ENCODE measurements at places on chromosomes 2 and 18.

DNA sequence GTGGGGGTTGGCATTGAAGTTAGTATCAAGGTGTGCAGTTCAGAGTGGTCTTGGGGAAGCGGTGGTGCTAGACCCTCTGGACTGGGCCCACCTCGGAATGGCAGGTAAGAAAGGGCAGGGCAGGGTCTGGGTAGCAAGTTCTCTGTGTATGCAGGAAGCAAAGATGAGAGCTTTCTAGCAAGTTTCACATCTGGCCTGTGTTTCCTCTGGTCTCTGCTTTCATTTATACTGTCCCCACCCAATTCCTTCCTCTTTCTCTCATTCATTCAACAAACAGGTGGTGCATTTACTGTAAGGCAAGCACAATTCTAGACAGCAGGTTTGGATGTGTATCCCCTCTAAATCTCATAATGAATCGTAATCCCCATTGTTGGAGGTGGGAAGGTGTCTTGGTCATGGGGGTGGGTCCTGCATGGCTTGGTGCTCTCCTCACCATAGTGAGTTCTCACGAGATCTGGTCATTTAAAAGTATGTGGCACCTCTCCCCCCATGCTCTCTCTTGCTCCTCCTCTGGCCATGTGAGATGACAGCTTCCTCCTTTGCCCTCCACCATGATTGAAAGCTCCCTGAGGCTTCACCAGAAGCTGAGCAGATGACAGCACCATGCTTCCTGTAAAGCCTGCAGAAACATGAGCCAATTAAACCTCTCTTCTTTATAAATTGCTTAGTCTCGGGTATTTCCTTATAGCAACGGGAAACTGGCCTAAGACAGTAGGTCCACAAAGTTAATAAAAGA lies 51.8 kb downstream of the PKDCC start:
- DNase-seq: no peak

- no peak for DNase-seq
These were observed 546.2 kb upstream of the SETBP1 start for GRCh38 chr18:44134447-44134846.

DNA sequence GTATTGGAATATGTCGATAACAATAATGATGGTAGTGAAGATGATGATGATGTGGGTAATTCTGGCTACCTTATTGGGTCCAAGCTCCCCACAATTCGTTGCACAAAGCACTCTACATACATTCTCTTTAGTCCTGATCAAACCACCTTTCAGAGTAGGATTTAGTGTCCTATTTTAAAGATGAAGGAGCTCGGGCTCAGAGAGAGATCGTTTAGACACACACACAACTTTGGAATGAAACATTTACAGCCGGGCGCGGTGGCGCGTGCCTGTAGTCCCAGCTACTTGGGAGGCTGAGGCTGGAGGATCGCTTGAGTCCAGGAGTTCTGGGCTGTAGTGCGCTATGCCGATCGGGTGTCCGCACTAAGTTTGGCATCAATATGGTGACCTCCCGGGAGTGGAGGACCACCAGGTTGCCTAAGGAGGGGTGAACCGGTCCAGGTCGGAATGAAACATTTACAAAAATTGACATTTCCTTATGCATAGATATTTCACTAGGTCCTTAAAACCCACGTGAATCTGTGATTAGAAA lies 50.7 kb downstream of the GREB1 start:
- no peak for DNase-seq

DNA sequence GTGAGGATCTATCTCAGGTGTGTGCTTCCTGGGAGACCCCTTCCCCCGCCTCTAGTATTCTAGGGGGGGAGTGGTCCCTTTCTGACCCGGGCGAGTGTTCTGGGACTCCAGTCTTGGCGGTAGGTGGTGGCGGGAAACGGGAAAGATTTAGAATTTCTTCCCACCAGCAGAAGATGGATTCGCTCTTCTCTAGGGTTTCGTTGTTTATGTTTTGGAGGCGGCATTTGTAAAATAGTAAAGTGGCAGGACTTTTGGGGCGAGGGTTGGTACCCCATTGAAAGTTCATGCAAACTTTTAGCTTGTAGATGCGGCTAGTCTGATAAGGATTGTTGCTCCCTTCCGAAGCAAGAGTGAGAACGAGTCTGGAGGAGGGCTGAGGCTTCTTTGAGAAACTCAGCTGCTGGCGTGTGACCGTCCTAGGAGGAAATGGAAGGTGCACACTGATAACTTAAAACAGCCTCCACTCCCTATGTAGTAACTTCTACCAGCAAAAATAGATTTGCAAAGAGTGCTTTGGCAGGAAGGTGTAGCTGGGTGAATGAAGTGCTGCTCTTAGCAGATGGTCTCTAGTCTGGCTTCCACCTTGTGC lies 412 bp downstream of the GPD2 start:
- DNase-seq: peak; percentile 49

DNA sequence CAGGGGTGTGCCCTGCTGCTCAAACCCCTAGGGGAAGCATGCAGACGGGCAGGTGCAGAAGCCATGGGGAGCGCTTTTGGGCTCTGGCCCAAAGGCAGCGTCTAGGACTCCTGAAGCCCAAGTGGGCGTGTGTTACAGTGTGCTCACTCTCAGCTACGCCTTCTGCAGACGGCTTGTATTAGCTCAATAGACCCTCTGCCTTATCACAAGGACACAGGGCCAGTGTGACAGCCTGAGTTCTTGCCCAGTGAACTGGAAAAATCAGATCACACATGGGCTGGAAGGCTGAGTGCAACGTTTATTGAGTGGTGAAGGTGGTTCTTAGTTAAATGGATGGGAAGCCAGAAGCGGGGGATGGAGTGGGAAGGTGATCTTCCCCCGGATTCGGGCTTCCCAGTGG lies 210.9 kb downstream of the CDH20 start:
- no peak for DNase-seq

- DNase-seq: no peak
These were observed 168.1 kb downstream of the SETBP1 start for GRCh38 chr18:44848644-44849335.

DNA sequence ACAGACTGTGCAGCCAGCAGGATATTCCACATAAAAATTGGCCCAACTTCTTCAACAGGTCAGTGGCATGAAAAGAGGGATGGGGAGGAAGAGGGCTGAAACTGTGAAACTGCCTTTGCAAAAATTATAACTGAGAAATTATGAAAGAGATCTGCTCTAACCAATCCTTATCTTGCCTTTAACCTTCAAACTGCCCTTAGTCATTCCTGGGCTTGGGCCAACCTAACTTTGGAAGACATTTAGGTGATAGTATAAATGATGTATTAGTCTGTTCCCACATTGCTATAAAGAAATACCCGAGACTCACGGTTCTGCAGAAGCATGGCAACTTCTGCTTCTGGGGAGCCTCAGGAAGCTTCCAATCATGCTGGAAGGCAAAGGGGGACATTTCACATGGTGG lies 74.5 kb downstream of the RPL31 start:
- DNase-seq: no peak

GRCh38 chr2:53490659-53491058 lies 276.9 kb upstream of the CHAC2 start:
- no peak for DNase-seq

DNA sequence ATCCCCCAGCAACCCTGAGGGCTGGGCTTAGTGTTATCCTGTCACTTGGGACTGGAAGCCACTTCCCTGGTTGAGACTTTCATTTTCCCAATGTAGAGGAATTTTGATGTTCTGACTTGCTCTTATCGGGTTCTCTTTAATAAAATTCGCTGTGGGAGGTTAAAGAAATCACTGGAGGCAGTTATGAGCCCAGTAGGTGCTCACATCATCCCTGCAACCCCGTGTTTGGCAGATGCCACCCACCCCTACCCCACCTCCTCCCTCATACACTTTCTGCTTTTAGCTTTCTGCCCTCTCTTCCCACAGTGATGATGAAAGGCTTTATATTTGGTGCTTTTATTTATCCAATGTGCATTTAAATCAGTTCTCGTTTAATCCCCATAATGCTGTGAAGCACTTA lies 106.6 kb downstream of the MAPK4 start:
- DNase-seq: no peak

DNA sequence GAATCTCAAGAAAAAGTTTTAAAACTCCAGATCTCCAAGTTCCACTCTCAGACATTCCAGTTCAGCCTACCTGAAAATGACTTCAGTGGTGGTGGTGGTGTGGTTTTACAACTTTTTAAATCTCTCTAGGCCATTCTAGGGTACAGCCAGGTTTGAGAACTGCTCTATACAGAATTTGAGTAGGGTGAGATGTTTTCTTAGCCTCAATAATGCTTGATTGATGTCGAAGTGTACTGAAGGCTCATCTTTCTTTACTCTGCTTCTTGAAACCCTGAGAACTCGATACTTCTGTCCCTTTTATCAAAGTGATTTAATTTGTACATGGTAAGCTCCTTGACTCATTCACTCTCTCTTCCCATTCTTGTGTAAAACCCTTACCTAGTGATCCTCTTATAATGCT lies 143.8 kb downstream of the FAM124B start:
- DNase-seq: no peak

- no peak for DNase-seq
These were observed 31.4 kb downstream of the MAPRE2 start for GRCh38 chr18:35072616-35073015.

GRCh38 chr2:187364696-187365095 lies 83.4 kb downstream of the CALCRL start:
- DNase-seq: no peak

DNA sequence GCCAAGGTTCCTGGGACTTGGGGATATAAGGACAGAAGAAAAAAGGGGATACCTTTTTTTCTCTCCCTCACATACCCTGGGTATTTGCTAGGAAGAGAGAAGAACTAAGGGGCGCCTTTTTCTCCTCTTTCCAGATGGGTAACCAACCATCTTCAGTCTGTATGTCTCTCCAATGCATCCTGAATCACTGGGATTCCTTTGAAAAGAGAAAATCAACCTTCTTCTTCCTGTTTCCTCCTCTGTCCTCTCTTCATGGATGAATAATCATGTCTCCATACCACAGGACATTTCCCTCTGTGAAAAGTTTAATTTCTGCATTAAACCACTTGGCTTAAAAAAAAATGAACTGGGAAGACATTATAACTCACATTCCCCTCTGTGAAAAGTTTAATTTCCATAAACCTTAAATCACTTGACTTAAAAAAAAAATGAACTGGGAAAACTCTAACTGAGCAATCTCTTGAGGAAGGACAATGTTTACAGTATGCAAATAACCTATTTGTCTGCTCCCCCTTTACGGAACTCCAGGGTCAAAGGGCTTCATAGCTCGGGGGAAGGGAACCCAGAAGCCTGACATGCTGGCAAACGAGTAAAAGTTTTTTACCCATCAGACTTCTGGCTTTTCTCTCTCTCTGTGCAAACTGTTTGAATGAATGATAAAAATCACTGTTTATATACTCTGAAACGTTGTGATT lies 56.7 kb upstream of the FAM98A start:
- DNase-seq: no peak

DNA sequence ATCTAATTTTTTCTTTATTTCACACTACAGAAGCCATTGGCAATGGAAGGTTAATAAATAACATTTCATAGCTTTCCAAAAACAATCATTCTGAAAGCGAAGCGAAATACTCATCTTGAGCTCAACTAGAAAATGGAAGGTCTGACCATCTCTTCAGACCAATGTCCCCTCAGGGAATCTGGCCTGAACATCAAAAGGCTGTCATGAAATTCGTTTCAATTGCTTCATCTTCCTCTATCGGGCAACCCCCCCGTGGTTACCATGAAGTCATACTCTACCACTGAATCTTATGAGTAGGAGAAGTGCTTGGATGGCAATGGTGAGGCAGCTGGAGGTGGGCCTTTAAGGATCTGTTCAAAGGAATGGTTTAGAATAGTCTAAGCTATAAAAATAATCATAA lies 22.9 kb upstream of the CYTIP start:
- no peak for DNase-seq

Measured in GF-D8 (cell line).